ENCODE measurements at places on chromosomes 7 and 10.

GRCh38 chr10:33115738-33116719, 158.0 kb upstream of the ITGB1 start:
- no peak for DNase-seq

- no peak for DNase-seq
These were observed 170.4 kb downstream of the SNX13 start for GRCh38 chr7:17769918-17770317.

GRCh38 chr7:47456210-47456955, 125.5 kb downstream of the TNS3 start:
- DNase-seq, result no peak

DNA sequence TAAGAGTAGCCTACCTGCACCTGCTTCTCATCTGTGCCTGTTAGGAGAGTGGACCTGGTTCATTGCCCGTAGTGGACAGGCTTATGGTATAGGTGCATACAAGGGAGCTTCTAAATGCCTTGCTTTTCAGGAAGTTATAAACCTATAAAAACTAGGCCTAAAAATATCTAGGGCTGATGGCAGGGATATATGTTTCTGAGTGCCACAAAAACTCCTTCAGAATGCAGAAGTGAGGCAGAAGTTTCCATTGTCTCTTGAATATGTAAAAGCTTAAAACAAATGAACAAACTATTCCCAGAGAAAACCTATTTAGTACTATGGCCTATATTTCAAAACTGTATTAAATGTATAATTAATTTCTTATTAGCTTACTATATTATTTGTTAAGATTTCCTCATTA, 91.8 kb downstream of the RNLS start:
- DNase-seq, result no peak

DNA sequence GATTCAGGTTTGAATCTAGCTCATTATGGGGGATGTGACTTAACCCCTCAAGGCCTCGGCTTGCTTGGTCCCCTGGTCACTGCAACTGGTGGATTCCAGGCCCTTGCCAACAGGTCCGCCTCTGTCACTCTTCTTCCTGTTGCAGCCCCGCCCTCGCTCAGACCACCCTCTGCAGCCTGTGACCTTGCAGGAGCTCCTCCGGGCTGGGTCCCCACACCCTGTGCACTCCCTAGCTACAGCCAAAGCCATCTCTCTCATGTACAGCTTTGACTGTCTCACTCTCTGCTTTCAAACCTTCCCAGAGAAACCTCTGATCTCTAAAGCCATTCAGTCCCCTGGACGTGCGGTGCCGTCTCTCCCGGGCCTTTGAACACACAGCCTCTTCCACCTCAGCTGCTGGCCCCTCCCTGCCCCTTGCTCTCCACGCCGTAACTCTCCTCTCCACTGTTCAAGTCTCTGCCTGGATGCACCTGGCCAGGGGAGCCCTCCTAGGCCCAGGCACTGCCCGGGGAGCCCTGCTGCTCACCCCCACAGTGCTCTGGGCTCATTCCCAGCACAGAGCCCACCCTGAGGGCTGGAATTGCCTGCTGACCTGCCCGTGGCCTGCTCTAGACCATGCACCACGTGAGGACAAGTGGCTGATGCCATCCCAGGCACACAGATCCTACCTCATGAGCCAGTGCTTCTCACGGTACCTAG, 485.8 kb upstream of the FOXK1 start:
- no peak for DNase-seq

DNA sequence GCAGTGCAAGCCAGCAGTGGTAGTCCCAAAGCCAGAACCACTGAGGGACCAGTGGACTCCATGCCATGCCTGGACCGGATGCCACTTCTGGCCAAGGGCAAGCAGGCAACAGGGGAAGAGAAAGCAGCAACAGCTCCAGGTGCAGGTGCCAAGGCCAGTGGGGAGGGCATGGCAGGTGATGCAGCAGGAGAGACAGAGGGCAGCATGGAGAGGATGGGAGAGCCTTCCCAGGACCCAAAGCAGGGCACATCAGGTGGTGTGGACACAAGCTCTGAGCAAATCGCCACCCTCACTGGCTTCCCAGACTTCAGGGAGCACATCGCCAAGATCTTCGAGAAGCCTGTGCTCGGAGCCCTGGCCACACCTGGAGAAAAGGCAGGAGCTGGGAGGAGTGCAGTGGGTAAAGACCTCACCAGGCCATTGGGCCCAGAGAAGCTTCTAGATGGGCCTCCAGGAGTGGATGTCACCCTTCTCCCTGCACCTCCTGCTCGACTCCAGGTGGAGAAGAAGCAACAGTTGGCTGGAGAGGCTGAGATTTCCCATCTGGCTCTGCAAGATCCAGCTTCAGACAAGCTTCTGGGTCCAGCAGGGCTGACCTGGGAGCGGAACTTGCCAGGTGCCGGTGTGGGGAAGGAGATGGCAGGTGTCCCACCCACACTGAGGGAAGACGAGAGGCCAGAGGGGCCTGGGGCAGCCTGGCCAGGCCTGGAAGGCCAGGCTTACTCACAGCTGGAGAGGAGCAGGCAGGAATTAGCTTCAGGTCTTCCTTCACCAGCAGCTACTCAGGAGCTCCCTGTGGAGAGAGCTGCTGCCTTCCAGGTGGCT, 97.7 kb downstream of the TACC2 start:
- DNase-seq, result no peak

DNA sequence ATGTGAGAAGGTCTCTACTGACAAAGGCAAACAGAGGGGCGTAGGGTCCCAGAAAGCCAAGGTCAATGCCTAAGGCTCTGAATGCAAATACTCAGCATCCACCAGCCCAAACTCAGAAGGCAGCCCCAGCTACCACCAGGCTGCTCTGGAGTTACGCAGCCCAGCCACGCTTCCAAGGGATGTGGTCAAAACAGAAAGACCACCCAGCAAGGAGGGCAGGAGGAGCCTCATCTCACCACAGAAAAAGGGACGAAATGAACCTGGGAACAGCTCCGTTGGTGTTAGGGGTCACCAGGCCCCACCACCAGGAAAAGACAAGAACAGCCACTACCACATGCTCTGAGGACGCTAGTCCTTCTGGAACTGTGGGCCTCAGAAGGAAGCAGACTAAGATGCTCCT, 65.1 kb downstream of the CTBP2 start:
- peak; percentile 57 for DNase-seq

GRCh38 chr7:138825049-138825721, 27.2 kb upstream of the ATP6V0A4 start:
- DNase-seq, result no peak

DNA sequence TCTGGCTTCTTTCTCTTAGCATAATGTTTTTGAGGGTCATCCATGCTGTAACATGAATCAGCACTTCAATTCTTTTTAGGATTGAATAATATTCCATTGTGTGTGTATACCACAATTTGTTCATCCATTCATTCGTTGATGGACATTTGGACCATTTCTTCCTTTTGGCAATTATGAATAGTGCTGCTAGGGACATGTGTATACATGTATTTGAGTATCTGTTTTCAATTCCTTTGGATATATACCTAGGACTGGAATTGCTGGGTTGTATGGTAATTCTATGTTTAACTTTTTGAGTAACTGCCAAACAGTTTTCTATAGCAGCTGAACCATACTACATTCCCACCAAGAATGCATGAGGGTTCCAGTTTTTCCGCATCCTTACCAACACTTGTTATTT, 39.2 kb downstream of the GBF1 start:
- no peak for DNase-seq

GRCh38 chr10:86019141-86019540, 347.5 kb downstream of the GRID1 start:
- DNase-seq, result no peak

DNA sequence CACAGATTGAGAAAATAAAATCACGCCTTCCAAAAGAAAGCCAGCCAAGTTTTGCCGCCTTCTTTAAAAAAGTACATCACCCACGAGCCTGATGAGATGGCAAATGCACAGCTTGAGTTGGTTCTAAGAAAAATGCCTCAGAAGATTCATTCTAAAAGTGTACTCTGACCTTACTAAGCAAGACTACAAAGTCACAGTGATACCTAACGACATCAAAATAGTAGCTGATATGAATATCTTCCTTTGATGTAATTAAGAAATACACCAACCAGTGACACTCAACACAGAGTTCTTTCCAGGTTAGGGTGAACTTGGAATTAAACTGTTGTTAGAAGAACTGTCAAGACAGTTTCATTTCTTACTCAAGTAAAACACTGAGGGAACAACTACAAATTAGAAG, 78.0 kb upstream of the AMPH start:
- DNase-seq, result no peak

- no peak for DNase-seq
These were observed 190.2 kb downstream of the RAMP3 start for GRCh38 chr7:45347804-45348203.

- DNase-seq, result no peak
These were observed 17.9 kb upstream of the MYL7 start for GRCh38 chr7:44158873-44159631.

- DNase-seq, result no peak
These were observed 5.5 kb upstream of the MDFIC start for GRCh38 chr7:114916261-114916892.

GRCh38 chr10:75548356-75548755, 116.9 kb downstream of the LRMDA start:
- no peak for DNase-seq

- no peak for DNase-seq
These were observed 353.5 kb downstream of the TCERG1L start for GRCh38 chr10:130958003-130958402.

- DNase-seq, result no peak
These were observed 17.1 kb downstream of the OGDHL start for GRCh38 chr10:49744924-49745605.

GRCh38 chr7:143496263-143496662, 18.6 kb downstream of the TAS2R41 start:
- no peak for DNase-seq

GRCh38 chr10:31457858-31458257, 138.8 kb downstream of the ZEB1 start:
- no peak for DNase-seq

DNA sequence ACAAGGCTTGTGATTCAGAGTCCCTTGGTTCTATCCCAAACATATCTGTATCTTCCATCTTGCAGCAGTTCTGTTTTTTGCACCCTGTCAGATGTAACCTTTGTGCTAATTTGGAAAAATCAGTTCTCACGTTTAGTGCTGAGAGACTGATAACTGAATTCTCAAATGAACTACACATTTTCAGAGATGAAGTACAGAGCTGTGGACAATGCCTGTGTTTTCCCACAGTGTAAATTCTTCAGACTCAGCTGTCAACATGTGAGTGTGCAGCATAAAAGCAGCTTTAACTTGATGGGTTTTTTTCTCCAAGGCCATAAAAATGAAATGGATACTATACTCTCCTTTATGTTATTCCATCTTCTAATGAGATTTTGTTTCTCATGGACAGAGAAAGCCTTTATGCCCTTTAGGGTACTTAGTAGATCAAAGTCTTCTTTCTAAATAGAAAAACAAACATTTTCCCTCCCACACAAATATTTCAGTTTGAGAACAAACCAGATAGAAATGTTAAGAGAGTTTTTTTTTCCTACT, 150.9 kb downstream of the SEMA3A start:
- no peak for DNase-seq

- DNase-seq, result no peak
These were observed 105.6 kb upstream of the BAIAP2L1 start for GRCh38 chr7:98506471-98506870.

- DNase-seq, result no peak
These were observed 5.3 kb downstream of the ITGB1 start for GRCh38 chr10:32952541-32953276.

DNA sequence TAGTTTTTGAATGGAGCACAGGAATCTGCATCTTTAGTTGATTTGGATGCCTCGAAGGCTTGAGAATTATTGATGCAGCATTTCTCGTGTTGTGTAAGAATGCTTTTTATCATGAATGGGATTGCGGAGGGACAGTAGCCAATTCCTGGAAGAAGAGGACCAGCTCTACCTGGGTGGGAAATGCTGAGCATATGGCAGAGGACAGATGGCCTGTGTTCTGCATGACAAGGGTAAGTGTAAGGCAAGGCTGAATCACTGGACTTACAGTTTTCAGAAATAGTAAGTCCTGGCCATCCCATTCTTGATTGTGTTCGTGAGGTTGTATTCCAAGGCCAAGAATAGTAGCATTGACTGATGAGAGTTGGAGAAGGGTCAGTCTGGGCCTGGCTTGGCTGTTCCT, 15.9 kb downstream of the RP9 start:
- no peak for DNase-seq

DNA sequence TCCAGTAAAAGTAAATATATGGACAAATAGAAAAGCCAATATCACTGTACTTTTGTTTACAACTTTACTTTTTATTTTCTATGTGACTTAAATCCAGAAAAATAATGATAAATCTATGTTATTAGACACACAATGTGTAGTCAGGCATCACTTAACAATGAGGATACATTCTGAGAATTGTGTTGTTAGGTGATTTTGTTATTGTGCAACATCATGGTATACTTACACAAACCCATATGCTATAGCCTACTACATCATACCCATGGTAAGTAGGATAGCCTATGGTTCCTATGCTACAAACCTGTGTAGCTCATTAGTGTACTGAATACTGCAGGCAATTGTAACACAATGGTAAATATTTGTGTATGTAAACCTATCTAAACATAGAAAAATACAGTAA, 781.7 kb upstream of the GHITM start:
- DNase-seq, result no peak

- peak; percentile 36 for DNase-seq
These were observed 319.7 kb downstream of the PTPRN2 start for GRCh38 chr7:158267742-158268435.

- DNase-seq, result no peak
These were observed 733.7 kb upstream of the IGFBP3 start for GRCh38 chr7:46654546-46655443.

DNA sequence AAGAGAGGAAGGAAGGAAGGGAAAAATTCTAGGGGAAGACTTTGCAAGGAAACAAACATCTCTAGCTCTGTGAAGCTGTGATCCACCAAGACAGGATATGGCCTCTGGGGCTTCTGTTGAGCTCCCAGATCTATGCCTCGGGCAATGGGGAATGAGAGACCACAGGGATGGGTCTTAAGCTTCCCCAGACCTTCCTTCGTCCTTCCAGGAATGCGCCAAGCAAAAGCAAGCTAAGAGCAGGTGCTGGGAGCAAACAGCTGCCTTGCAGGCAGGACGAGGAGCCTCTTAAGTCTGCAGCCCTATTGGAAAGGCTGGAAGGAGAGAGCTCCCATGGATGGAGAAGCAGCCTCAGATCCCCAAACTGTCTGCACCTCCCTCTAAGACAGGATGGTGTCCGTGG, 21.9 kb upstream of the ELN start:
- DNase-seq, result no peak

GRCh38 chr10:71241114-71241829, 28.9 kb downstream of the UNC5B start:
- no peak for DNase-seq

DNA sequence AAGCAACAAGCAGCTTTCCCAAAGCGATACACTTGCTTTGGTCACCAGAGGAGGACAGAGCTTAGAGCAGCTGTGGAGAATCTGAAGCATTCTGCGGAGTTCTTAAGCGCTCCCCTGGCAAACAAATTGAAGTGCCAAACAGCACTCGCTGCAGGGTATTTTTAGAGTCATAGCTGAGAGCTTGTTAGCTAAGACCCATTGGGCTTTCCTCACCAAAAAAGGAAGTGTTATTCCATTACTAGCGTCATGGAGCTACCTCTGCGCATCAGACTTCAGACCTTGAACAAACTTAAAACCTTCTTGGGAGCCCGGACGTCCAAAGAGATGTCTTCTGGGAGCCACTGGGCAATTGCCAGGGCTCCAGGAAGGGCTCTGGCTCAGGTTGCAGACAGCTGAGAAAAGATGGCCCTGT, 23.2 kb upstream of the BMPR1A start:
- DNase-seq, result peak; percentile 95

GRCh38 chr7:14841869-14842268, 60.7 kb downstream of the DGKB start:
- no peak for DNase-seq

- DNase-seq, result no peak
These were observed 12.6 kb downstream of the CYP51A1 start for GRCh38 chr7:92121681-92122080.

- DNase-seq, result no peak
These were observed 14.4 kb upstream of the APBB1IP start for GRCh38 chr10:26423722-26424121.

Data from sigmoid colon (tissue), 7 donors.